Stimulated activated CD8-positive, alpha-beta memory T cell treated with anti-CD3 and anti-CD28 coated beads, Interleukin-4, amount 100 ng/mL, for 1 hour (primary cell): ENCODE measurements at places on chromosomes 4 and X.

DNA sequence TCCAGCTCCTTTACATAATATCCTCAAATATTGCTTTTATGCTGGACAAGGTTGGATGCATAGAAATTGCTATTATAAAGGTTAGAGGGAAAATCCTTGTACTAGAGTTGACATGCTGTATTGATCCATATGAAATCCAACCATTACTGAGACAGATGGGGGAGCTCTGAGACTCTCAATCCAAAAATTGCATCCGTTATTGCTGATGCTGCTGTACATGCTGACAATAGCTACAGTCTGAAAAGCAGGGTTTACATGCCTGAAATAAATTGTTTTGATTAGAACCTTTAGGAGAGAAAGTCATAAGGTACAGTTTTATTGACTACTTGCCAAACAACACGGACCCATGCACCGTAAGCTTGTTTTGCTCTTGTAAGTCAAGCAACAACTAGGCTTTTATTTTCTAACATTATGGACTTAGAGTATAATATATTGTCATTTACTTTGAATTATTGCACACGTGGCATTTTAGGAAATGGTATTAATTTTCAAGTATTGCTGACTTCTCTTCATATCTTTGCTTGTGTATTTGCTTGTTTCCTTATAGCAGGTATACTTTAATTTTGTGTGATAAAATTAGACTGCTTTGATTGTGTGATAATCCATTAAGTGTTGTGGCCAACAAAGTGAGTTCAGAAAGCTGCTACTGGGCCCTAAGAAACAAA, 1365.2 kb downstream of the STIM2 start:
- no peak for DNase-seq

DNA sequence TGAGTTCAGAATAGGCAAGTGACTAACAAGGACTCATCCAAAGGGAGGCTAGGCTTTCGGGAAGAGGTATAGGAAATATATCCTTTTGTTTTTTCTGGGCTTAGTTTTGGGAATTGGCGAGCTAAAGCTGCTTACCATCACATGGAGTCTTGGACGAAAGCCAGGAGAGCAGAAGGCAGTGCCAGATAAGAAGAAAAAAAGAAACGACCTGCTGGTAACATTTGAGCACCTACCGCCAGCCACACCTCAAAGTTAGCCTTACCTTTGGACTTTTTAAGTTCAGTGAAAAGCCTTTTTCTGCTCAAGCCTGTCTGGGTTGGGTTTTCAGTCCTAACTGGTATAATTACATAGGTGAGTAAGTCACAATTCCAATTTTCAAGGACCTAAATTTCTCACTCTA, 85.1 kb upstream of the LCORL start:
- no peak for DNase-seq

DNA sequence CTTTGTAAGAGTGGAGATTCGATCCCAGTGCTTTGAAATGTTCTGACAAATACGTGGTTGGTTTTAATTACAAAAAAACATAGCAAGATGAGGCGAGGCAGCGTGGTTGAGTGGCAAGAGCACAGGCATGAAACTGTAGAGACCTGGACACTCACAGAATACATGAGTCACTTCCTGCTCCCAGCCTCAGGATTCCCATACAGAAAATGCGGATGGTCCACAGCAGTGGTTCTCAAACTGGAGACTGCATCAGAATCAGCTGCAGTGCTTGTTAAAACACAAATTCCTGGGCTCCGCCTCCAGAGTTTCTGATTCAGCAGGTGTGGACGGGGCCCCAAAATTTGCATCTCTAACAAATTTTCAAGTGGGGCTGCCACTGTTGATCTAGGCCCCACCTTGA, 10.1 kb downstream of the OTOP1 start:
- DNase-seq, result no peak

GRCh38 chr4:174928174-174928573, 10.0 kb downstream of the ADAM29 start:
- no peak for DNase-seq

- DNase-seq, result no peak
Observed at GRCh38 chr4:141660880-141661279, 24.5 kb downstream of the IL15 start.

DNA sequence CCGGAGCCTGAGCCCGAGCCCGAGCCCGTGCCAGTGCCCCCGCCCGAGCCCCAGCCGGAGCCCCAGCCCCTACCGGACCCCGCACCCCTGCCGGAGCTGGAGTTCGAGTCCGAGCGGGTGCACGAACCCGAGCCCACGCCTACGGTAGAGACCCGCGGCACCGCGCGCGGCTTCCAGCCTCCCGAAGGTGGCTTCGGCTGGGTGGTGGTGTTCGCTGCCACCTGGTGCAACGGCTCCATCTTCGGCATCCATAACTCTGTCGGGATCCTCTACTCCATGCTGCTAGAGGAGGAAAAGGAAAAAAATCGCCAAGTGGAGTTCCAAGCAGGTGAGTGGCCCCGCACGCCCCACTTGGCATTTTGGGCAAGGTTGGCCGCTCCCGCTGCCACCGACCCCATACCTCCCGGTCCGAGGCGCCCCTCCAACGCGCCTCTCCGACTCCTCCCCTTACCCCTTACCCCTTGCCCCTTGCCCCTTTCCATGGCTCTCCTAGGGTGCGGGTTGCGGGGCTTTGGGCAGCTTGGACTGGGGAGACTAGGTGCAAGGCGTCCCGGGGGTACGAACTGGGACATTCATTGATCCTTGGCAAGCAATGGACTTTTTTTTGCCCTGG, 553 bp downstream of the SLC16A2 start:
- DNase-seq, result no peak

- no peak for DNase-seq
Observed at GRCh38 chr4:61195101-61195500, 5.0 kb upstream of the ADGRL3 start.

- no peak for DNase-seq
Observed at GRCh38 chr4:57504797-57505530, 394.8 kb upstream of the IGFBP7 start.

- no peak for DNase-seq
Observed at GRCh38 chr4:16207409-16207808, 18.9 kb downstream of the TAPT1 start.

GRCh38 chr4:2334826-2335728, 73.2 kb upstream of the MXD4 start:
- no peak for DNase-seq

DNA sequence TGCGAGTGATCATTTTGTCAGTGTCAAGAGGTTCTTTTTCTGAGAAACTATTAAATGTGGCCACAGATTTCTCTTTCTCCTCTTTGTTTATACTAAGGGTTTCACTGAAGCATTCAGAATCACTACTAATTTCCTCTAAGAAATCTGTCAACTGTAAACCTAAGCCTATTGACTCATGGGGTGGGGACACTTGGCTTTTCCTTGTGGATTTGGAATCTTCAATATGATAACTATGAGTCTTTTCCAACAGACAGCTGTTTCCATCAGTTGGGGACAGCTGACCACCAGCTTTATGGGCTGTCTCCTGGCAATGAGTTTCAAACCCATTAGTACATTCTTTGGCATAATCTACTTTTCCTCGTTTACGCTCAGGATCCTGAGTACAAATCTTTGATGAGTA, 13.8 kb downstream of the PGRMC1 start:
- no peak for DNase-seq

- no peak for DNase-seq
Observed at GRCh38 chr4:172978848-172979247, 189.8 kb upstream of the GALNT7 start.

GRCh38 chr4:71094201-71094600, 100.8 kb downstream of the DCK start:
- no peak for DNase-seq

GRCh38 chr4:38570647-38571276, 93.2 kb upstream of the KLF3 start:
- no peak for DNase-seq

DNA sequence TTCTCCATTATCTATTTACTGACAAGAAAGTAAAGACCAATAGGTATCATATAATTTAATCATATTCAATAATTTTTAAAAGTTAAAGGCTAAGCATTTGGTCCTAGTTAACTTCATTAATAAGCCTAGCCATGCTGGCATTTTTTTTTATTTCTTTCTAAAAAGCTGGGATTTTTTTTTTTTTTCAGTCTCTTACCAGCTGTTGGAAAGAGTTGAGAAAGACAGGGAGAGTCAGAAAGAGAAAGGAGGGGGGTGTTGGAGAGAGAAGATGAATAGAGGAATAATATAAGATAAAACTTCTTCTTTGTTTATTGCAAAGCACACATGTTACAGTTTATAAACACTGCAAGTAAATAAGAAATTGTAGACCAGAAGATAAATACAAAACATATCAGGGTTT, 5.9 kb upstream of the NR3C2 start:
- no peak for DNase-seq

- DNase-seq, result no peak
Observed at GRCh38 chr4:54566608-54567007, 91.1 kb upstream of the KIT start.

GRCh38 chr4:17324386-17324830, 187.5 kb downstream of the QDPR start:
- peak; percentile 28 for DNase-seq

DNA sequence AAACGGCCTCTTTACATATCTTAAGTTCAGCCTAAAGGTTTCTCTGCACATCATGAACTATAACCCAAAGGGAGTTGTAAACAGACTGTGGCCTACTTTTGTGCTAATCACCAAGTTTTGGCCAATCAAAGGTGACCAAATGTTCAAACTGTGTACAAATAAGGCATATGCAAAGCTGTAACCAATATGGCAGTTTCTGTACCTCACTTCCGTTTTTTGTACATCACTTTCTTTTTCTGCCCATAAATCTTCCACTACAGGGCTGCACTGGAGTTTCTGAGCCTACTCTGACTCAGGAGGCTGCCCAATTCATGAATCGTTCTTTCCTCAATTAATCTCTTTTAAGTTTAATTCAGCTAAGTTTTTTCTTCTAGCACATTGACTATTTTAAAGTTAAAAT, 318.7 kb downstream of the SLC7A11 start:
- no peak for DNase-seq

- DNase-seq, result no peak
Observed at GRCh38 chr4:24753519-24753918, 41.9 kb upstream of the SOD3 start.

- DNase-seq, result no peak
Observed at GRCh38 chrX:49925176-49925575, 2.8 kb downstream of the CLCN5 start.

- DNase-seq, result no peak
Observed at GRCh38 chr4:54818481-54818880, 160.7 kb downstream of the KIT start.

GRCh38 chr4:6576512-6576911, 1.5 kb downstream of the MAN2B2 start:
- no peak for DNase-seq

- DNase-seq, result no peak
Observed at GRCh38 chrX:2192584-2193272, 308.0 kb downstream of the DHRSX start.

GRCh38 chr4:120082251-120082650, 15.6 kb upstream of the MAD2L1 start:
- DNase-seq, result no peak

DNA sequence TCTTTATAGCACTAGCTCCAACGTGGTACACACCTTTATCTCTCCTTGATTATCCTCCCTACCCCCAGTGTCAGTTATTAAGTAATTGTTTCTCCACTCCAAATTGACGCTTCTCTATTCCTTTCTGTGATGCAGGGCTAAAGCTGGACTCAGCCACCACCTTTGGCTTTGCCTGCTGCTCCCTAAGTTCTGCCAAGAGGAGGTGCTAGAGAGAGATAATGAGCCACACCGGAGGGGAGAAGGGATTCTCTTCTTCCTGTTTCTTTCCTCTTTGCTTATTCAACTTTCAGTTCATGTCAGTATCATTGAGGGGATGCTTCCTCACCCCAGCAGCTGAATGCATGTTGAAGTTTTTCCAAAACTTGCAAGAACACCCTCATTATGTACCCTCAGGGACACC, 176.5 kb downstream of the GBA3 start:
- DNase-seq, result no peak

- DNase-seq, result no peak
Observed at GRCh38 chr4:183872531-183872930, 32.6 kb upstream of the STOX2 start.

DNA sequence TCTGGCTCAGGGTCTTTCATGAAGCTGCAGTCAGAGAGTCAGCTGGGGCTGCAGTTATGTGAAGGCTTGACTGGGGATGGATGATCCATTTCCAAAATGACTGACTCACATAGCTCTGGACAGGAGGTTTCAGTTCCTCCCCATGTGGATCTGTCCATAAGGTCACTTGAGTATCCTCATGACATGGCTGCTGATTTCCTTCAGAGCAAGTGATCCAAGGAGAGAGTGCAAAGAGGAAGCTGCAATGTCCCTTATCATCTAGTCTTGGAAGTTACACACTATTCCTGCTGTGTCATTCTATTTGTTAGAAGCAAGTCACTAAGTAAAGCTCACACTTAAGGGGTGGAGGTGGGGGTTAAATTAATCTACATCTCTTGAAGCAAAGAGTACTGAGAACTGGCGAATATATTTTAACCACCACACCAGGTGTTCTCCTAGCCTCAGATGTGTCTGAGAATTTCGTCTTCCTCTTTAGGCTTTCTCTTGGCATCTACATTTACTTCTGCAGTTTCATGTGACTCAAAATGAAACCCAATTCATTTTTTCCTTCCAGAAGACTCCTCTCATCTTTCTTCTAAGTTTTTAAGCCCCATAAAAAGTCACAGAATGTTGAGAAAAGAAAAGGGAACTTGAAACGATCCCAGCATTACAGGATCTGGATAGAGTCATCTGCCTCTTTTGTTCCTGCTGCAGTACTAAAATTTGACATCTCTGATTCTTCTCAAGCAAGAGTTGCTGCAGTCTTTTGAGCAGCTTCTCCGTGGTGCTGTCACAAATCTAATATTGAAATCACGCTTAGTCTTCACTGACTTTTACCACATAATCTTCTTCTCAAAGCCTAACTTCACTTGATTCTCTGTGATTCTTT, 3.8 kb upstream of the GRPR start:
- no peak for DNase-seq

DNA sequence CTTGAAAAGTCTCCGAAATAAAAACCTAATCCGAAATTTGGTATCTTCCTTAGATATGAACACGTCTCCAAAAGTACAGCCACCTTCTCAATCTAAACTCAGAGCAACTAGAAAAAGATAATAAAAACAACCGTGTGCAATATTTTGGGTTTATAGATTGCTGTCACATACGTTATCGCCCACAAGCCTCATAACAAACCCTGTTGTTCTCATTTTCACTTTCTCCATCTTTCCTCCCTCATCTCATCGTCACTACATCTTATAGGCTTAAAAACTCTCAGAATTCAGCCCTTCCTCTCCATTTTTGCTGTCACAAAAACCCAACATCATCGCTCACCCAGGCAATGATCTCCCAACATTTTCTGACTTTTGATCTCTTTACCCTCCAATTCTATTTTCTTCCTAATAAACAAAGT, 448 bp upstream of the SCFD2 start:
- DNase-seq, result no peak

DNA sequence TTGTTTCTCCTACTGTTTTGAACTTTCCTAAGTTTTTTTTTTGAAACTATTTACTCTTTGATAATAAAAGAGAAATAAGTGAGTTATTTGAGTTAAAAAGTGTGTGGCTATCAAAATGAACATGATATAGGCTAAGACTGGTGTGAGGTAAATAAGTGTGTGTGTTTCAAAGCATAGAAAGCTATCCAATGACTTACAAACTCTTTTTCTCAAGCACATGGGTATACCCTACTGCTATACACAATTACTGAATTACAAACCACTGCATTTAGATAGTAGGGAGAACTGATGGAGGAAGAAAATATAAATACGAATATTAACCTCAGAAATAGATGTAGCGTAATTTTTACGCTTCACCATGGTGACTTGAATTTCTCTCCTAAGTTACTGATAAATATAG, 305.8 kb upstream of the ANXA10 start:
- DNase-seq, result no peak

- no peak for DNase-seq
Observed at GRCh38 chr4:84022564-84022963, 476.5 kb downstream of the NKX6-1 start.

- DNase-seq, result no peak
Observed at GRCh38 chrX:19865567-19866363, 21.6 kb downstream of the SH3KBP1 start.
